ENCODE measurements at places on chromosomes 2 and 18.

GRCh38 chr2:215548714-215549113 is 112.8 kb upstream of the FN1 start:
- no peak for DNase-seq

DNA sequence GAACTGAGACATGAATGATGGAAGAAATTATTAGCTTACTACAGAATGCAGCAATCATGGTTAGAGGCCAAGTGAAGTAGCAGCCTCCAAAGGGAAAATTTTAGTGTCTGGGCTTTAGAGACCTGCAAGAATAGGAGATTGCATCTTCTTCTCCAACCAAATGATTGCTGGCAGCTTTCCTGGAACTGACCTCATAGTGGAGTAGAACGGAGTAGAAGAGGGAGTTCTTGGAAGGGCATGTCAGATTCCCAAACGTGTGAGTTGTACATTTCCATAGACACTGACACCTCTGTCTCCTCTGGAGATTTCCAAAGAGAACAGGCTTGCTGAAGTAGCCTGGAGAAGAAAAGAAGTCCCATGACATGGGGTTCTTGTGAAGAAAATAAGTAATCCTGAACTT is 169.8 kb upstream of the ERBB4 start:
- DNase-seq, result no peak

DNA sequence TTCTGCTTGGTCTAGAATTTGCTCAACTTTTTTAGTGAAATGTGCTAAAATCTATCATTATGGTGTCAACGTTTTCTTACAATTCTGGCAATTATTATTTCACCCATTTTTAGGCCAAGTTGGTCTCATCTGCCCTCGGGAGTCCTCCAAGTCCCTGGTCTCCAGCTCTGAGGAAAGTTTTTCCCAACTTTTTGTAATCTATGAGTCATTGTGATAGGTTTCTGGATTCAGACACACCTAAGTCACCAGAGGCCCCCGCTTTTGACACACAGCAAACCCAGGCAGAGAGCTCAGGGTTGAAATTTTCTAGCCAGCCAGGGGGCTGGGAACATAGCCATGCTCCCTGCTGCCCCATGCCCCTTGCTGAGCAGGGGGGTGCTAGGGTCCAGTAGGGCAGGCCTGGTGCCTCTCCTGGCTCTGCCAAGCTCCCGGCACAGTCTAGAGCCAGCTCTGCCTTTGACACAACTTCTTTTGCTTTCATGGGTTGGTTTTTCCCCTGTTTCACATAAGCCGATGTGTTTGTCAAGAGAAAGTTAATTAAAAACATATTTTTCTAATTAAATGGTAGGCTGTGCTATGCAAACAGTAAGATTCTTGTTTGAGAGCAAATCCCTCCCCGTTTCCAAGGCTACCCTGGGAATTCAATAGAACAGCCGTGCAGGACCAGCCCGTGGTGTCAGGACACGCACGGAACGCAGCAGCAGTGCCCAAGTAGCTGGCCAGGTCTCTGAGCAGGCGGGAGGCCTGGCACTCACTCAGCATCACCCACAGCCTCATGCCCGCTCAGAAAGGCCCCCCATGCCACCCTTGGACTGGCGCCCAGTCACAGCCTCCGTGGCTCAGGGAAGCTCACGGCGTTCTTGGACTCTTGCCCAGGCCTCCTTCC is 25.5 kb upstream of the SNED1 start:
- no peak for DNase-seq

DNA sequence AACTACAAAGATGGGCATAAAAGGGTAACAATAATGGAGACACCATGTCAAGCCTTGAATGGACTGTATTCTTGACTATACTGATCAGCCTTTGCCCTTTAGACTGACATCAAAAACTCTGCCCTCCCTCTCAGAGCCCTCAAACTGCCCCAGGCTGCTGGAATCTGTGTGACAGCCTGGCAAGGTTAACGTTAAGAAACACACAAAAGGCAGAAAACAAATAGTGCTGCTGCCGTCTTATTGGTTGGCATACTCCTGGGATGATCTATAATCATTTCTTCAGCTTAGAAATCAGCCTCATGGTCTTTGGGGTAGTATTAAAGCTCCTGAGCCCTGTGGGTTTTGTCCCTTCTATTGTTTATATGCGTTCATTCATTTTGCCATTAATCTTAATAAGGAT is 338.0 kb downstream of the DCC start:
- DNase-seq, result no peak

GRCh38 chr2:30777661-30778505 is 29.4 kb downstream of the CAPN13 start:
- peak; percentile 32 for DNase-seq

GRCh38 chr2:99403524-99403923 is 66.3 kb downstream of the EIF5B start:
- no peak for DNase-seq

DNA sequence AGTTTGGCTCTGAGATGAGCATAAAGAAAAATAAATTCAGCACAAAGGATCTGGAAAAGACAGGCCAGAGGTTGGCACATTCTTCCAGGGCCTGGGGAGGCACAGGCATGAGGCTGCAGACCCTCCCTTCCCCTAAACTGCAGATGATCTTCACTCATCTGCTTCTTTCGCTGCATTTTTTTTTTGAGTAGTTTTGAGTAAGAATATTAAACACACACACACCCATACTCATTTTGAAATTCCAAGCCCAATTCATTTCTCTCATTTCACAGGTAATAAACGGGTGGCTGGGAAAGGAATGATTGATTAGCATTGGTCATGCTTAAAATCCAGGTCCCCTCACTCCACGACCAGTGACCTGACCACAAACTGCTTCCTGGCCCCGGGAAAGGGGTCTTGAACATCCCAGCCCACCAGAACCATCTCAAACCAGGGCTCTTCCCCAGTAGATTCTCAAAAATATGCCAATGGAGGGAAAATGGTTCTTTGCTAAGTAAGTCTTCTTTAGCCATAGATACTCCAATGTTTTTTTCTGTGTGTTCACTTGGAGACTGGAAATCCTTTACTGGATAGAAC is 219.6 kb downstream of the ANAPC1 start:
- DNase-seq, result peak; percentile 64

GRCh38 chr2:235669269-235669831 is 175.5 kb downstream of the AGAP1 start:
- peak; percentile 82 for DNase-seq

DNA sequence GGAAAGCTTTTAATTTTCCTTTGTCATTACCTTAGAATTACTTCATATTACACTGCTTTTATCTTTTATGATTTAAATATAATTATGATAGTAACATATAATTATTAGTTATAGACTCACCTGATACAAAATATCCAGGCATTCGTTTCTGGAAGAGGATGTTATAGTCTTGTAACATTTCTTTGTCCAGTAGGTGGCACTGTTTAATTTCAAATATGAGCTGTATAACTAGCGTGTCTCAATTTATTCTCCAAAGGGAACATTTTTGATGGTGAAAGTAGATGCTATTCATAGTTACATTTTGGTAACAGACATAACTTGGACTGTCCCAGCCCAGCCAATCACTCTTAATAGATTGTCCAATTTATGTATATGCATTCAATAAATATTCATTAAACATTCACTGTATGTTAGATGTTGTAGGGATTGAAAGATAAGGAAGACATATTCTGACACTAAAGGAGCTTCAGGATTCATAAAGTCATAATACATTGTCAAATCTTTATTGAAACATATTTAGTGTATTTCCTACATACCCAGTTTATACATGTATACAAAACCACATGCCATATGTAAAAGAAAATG is 19.2 kb downstream of the DAW1 start:
- DNase-seq, result no peak

GRCh38 chr2:39136799-39137198 is 15.9 kb upstream of the SOS1 start:
- no peak for DNase-seq

DNA sequence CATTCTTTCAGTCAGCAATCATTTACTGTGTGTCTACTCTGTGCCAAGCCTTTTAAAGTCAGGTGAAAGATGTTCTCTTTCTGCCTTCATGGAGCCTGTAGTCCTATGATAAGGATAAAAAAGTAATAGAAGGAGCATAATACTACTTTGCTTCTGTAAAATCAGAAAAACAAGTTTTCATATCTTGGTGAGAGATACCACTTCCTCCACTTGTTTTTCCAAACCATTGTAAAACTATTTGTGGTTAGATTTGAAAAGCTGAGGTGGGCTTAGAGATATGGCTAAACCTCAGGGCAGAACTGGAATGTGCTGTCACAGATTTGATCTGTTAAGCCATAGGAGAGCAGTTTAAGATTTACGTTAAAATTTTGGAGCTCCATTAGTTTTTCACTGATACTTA is 104.7 kb upstream of the FAM117B start:
- DNase-seq, result no peak

DNA sequence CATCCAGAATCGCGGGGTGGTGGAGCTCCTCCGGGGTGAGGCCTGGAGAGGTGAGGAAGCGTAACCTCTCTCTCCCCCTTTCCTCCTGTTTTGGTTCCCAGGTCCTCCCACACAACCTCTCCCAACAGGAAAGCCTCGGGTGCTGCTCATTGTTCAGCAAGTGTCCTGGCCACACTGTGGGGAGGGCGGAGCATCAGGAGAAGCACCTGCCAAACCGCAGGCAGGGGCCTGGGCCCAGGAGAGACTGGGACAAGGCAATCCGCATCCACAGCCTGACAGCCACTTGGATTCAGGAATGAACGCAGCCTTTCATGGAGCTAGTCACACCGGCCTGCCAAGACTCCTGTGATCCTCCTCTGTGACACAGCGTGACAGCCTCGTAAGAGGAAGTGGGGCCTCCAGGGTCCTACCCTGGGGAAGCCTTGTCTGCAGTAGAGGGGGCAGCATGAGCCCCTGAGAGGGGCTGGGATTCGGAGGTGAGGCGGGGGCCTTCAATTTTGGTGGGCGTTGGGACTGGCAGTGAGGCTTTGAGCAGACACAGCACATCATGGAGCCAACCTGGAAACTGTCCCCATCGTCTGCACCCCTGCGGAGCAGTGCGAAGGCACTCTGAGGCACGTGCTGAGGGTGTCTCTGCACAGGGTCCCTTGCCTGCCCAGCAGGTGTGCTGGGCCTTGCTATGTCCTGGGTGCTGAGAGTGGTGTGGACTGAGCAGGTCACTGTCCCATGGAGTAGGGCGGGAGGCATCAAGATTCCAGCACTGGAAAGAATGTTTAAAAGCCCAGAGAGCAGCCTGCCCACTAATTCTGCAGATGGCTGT is 62.2 kb downstream of the EDAR start:
- peak; percentile 20 for DNase-seq

GRCh38 chr2:143493339-143493738 is 364.1 kb downstream of the ARHGAP15 start:
- DNase-seq, result no peak

- DNase-seq, result no peak
These were observed 59.7 kb downstream of the SPP2 start for GRCh38 chr2:234110219-234110618.

DNA sequence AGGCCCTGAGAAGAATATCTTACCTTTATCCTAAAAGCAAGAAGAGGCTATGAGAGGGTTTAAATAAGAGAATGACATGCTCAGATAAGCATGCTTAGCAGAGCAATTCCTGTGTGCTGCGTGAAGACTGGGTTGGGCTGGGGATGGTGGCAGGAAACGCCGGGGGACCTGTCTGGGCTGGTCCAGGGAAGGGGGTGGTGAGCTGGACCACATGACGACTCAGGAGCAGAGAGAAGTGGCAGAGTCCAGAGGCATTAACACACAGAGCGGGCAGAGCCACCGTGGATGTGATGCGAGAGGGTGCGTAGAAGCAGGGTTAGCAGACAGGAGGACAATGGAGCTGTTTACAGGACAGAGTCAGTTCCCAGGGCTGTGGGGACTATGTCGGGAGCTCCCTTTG is 84.5 kb downstream of the ZBTB7C start:
- DNase-seq, result no peak

GRCh38 chr2:127605691-127606263 is 40.2 kb upstream of the GPR17 start:
- peak; percentile 28 for DNase-seq

DNA sequence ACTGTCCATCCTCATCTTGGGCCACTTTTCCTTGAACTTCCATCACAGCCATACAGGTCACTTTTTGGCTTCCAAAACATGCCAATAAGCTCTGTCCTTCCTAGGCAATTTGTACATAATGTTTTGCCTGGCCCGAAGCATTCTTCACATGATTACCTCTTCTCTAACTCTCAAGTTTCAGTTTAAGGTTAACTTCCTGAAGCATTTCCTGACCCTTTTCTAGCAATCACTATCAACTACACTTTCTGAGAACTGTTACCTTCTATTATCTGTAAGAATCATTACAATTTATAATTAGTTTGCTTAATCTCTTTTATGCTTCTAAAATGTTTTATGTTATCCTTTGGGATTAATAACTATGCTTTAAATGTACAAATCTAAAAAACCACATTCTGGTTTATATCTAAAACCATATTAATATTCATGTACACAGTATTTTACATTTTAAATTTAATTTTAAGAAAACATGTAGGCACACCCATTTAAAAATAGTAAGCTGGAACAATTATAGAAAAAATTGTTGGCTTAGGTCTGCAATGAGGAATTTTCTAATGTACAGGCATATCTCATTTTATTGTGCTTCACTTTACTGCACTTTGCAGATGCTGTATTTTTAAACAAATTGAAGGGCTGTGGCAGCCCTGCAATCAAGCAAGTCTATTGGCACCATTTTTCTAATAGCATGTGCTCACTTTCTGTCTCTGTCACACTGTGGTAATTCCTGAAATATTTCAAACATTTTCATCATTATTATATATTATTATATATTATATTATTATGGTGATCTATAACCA is 76.4 kb downstream of the C2orf74 start:
- DNase-seq, result no peak

DNA sequence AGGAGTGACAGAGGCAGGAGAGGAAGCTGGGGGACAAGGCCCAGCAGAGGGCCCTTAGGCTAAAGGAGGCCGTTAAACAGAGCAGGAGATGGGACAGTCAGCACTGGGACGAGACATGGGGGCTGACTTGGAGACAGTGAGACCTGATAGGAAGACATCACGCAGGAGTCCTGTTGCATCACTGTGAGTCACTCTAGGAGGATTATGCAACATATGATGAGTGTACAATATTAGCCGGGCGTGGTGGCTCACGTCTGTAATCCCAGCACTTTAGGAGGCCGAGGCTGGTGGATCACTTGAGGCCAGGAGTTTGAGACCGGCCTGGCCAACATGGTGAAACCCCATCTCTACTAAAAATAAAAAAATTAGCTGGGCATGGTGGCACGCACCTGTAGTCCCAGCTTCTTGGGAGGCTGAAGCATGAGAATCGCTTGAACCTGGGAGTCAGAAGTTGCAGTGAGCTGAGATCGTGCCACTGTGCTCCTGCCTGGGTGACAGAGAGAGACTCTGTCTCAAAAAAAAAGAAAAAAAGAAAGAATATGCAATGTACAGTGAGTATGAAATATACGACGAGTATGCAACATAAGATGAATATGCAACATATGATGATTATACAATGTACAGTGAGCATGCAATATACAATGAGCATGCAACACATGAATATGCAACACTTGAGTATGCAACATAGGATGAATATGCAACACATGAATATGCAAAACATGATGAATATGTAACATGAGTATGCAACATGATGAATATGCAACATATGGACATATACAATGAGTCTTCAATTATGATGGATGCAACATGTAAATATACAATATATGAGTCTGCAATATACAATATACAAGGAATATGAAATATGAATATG is 83.3 kb upstream of the ID2 start:
- DNase-seq, result no peak

Measured in right forelimb (tissue), 1 donor.